Stimulated activated CD8-positive, alpha-beta memory T cell treated with anti-CD3 and anti-CD28 coated beads, Interleukin-15, amount 100 ng/mL, for 24 hours (primary cell): ENCODE measurements at places on chromosomes 5 and 9.

GRCh38 chr9:95468791-95469190, 48.0 kb downstream of the PTCH1 start:
- DNase-seq, result no peak

- DNase-seq, result no peak
Observed at GRCh38 chr9:88990729-88991065, 571 bp upstream of the S1PR3 start.

DNA sequence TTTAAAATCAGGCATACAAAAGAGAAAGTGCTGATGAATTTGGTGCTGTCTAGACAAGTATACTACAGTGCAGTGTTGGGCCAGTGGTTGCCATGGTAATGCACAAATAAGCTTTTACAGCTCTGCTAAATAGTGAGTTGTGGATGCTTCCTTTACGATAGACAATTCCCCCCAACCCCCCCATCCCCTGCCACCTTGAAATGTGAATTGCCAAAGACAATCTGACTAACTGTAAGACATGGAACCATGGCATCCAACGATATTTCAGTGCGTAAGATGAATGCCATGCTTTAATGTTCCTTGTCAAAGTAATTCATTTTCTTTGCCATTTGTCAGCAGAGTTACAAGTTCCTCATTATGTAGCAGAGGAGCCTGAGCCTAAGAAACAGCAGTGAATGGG, 91.5 kb upstream of the NREP start:
- DNase-seq, result no peak

DNA sequence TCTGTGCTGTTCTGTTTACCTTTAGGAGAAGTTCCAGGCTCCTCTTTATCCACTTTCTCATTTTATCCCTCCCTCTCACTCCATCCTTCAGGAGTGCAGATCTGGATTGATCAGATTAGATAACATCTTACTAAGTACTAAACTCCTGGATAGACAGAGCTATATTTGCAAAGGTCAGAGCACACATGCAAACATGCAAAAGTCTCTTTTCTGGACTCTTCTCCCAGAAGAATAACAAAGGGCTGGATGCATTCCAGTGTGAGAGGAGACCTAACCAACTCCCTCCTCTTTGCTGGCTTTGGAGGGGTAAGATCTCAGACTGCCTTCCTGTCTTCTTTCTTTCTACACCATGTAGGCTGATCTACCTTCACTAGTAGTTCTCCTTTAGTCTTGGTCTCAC, 21.4 kb downstream of the GARNL3 start:
- DNase-seq, result no peak

DNA sequence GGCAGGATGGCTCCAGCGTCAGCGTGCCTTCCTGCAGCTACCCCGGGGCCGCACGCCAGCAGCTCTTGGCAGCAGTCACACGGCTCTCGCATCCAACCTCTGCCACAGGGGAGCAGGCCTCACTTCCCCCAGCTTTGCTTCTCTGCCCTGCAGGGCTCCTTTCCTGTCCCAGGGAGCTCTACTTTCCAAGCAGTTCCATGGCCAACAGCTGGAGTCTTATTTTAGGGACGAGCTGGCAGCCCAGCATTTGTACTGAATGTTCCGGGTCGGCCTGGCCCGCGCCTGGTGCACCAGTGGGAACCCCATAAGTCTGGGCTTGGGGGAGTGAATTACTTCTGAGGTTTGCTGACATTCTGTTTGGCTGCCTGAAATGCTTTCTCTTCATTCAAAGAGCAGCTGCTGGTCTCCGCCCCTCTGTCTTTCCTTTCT, 34.6 kb downstream of the GADD45G start:
- no peak for DNase-seq

DNA sequence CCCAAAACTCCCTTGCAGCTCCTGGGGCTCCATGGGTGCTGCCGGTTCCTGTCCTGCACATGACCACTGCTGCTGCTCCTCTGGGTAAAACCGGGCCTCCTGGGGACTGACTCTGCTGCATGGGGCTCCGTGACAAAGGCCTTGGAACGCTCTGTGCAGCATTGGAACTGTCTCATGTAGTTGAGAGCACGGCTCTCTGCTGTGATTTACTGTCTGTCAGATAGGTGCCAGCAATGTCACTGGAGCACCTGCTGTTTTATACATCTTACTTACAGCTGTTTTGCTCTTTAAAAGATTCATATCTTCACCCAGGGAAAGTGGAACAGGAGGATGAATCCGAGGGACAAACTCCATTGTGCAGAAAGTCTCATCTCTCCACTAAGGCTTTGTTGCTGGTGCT, 138.1 kb downstream of the YIPF5 start:
- no peak for DNase-seq

DNA sequence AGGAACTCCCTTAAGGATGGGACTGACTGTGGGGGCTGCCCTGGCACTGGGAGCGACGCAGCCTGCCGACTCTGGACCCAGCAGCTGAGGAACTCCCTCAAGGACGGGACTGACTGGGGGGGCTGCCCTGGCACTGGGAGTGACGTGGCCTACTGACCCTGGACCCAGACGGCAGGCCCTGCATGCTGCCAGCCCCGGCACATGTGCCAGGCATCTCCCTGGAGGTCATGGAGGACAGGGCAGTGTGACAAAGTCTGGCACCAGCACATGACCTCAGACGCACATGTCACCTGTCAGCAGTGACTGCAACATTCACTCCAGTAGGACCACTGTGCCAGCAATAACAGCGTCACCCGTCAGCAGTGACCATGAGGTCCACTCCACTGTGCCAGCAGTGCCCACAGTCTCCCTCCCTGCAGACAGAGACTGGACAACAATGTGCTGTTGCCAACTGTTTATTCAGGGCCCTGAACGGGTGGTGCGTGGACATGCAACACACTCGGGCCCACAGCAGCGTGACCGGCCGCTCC, 4.5 kb downstream of the FBXW5 start:
- no peak for DNase-seq

- DNase-seq, result no peak
Observed at GRCh38 chr5:173331287-173331686, 3.1 kb upstream of the STC2 start.

- DNase-seq, result no peak
Observed at GRCh38 chr9:112009656-112010055, 113.0 kb downstream of the UGCG start.

GRCh38 chr5:132419502-132420468, 50.3 kb downstream of the SLC22A5 start:
- no peak for DNase-seq

DNA sequence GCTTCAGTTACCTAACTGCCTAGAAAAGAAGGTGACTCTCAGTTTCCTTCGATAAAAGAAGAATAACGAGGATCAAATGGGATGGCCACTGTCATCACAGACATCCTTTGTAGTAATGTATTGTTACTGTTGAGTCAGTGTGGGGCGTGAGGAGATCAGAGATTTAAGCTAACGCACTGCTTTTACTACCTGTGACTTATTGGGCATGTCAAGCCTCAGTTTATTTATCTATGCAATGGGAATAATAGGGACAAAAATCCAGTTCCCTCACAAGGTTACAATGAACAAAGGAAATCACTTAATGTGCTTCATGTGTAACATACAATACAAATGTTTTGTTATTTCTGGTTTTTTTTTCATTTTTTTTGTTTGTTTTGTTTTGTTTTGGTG, 255 bp upstream of the TRPM6 start:
- DNase-seq, result no peak

DNA sequence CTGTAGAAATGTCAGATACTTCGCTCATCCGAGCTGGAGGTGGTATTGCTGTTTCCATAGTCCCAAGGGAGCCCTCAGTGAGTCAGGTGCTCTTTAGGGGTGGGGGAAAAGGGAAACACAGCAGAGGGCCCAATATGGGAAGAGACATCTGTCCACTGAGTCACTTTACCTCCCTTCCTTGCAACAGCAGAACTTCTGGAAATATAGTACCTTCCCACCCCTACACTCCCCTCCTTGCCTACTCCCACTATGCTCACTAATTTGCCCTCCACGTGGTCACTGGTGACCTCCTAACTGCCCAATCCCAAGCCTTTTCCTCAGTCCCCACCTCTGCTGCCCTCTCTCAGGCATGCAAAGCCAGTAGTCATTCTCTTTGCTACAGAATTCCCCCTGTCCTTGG, 1.9 kb downstream of the HK3 start:
- DNase-seq, result no peak

DNA sequence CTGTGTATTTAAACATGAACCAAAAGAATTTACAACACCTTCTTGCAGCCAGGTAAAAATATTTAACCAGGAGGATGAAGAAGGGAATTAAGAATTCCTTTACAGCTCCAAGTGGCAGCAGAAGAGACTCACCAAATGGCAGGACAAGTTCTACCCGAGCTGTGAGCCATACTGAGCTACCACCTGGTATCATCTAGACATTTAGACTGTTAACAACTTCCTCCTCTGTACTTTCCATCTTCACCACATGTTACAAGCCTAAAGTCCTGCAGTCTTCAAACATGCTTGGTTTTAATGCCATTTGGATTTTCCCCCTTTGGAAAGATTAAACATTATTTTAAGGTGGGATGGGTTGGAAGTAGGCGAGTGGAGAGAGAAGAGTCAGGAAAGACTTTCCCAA, 190.2 kb downstream of the TRPM6 start:
- no peak for DNase-seq

DNA sequence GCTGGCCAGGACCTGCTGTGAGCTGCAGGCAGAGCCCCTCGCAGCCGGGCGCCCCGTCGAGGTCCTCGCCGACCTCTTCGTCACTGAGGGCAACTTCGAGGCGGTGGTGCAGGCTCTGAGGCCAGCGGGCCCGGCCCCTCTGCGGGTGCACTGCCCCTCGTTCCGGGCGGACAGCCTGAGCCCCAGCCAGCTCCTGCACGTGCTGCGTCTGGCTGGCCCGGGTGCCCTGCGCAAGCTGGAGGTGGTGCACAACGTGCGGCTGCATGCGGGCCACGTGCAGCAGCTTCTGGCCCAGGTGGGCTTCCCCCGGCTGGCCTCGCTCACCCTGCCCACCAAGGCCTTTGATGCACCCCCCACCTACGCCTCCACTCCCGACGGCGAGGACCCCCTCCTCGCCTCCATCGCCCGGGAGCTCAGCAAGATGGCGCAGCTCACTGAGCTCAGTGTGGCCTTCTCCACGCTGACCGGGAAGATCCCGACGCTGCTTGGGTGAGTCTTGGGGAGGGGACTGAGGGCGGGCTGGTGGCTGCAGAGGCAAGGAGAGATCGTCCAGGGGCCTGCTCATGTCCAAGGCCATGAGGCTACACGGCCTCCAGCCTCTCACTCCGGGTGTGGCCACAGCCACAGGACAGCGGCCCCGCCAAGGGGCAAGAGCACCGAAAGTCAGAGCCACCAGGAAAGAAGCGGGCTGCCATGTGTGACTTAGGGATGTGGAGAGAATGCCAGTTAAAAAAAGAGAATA, 825 bp downstream of the LRRC14B start:
- no peak for DNase-seq

DNA sequence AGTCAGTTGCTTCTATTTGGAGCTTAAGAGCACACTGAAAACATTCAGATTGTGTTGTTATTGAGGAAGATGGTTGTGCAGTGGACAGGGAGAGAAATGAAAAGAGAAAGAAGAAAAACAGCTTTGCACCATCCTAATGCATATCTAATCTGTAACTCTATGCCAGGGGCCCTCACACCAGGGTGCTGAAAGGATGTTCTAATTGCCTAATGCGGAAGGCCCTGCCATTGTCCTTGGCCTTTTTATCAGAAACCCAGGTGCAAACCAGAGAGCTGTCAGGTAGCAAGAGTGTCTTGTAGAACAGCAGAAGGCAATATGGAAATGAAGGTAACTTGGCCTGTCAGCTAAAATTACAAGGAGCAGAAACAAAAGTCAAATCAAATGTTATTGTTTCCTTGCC, 384.5 kb upstream of the PIK3R1 start:
- DNase-seq, result no peak

DNA sequence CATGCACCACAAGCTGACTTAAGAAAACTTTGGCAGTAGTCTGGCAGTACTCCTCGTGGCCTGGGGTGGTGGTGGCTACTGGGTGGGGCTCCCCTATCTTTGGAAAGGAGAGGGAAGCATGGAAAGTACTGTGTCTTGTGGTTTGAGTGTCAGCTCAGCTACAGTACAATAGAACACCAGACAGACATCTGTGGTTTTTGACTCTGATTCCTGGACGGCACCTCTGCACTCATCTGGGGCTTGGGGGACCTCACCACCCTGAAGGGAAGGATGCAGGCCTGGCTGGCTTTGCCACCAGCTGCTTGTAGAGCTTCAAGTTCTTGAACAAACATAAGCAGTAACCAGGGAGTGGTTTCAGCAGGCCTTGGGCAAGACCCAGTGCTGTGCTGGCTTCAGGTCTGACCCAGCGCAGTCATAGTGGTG, 40.6 kb downstream of the TNFSF8 start:
- no peak for DNase-seq
